ENCODE measurements at places on chromosomes 3 and 15. TPM values are rescaled to one million over a fixed set of nuclear protein-coding genes. Genes with fewer than 3 reads are reported as not detected.

ZNF80 gene
- not detected for total RNA-seq

EXOG gene
- 11.3 TPM for total RNA-seq

GRCh38 chr3:27356976-27357375 is 12.2 kb downstream of the NEK10 start:
- H3K27me3 ChIP-seq = no peaks in the 10 kb centered on the region
- H3K4me1 ChIP-seq = peaks cover 28% of the 10 kb centered on the region
- no peaks in the 10 kb centered on the region for H3K36me3 ChIP-seq
- no peak overlapping the region for H3K27ac ChIP-seq

DNA sequence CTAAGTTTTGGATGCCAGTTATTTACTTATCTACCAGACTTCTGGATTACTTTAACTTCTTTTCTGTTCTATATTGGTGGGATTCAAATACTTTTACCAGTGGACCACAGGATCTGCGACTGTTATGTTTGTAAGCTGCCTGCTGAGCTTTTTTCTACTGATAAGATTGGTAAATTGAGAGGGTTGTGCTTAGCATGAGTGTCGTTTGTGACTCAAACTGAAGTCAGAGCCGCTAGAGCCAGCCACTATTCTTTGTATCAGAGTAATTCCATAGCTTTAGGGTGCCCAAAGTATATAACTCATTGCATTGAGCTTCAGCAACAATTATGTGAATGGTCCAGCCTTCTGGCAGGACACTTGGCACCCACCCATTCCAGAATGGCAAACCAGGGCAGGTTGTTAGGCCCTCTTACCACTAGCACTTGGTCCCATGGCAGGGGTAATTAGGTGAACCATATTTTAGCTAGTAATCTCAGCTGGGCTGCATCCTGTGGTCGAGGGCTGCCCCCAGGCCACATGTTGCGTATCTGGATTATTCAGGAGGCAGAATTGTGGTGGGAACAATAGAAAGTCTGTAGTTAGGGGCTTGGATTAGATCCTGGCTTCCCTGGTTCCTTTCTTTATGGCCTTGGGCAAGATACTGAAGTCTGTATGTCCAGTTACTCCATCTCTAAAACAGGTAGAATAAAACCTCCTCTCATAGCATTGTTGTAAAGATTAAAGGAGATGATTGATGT is 6.0 kb downstream of the PLCL2 start:
- H3K27ac ChIP-seq = no peak overlapping the region
- peaks cover 27% of the 10 kb centered on the region for H3K4me1 ChIP-seq
- 0 out of 2 replicates have a peak, but pooled peaks cover 3% of the 10 kb centered on the region for H3K36me3 ChIP-seq
- no peak overlapping the region for H3K4me3 ChIP-seq
- H3K27me3 ChIP-seq = peaks cover 7% of the 10 kb centered on the region
- DNase-seq = no peak

DNA sequence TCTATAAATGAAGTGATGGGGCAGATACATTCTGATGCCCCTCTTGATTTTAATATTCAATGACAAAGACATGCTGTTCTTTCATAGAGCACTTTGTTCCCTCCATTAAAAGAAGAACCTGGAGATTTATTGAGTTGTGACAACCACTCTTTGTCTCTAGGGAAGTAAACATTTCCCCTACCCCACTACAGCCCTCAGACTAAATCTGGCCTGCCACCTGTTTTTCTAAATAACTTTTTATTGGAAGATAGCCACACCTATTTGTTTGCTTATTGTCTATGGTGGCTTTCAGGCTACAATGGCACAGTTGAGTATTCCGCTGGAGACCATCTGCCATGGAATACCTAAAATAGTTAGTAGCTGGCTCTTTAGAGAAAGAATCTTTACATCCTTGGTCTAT is 41.2 kb upstream of the ZNF385D start:
- no peaks in the 10 kb centered on the region for H3K4me1 ChIP-seq
- DNase-seq = no peak
- H3K27me3 ChIP-seq = no peaks in the 10 kb centered on the region
- H3K27ac ChIP-seq = no peak overlapping the region
- H3K36me3 ChIP-seq = no peaks in the 10 kb centered on the region

- H3K27ac ChIP-seq = no peak overlapping the region
- peaks cover 41% of the 10 kb centered on the region for H3K4me1 ChIP-seq
- no peak overlapping the region for H3K4me3 ChIP-seq
- no peak for DNase-seq
- H3K36me3 ChIP-seq = no peaks in the 10 kb centered on the region
These were observed 400.9 kb downstream of the TBL1XR1 start for GRCh38 chr3:176796371-176796770.

DNA sequence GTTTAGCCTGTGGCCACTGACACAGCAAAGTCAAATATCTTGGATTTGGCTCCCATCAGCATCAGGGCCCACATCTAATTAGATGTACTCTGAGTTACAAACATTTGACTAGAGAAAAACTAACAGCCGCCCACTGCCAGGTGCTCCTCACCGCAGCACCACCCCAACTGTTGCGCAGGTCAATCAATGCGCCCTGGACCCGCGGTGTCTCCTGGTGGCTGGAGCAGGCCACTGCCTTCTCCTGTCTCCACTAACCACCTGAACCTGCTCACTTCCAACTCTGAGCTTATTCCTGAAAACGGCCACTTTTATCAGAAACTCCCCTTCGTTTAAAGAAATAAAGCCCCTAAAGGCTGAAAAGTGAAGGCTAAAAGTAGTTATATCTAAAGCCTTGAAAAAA is 4.3 kb downstream of the RIOX2 start:
- no peak overlapping the region for H3K27ac ChIP-seq
- no peaks in the 10 kb centered on the region for H3K4me1 ChIP-seq
- no peak overlapping the region for H3K4me3 ChIP-seq
- DNase-seq = peak; percentile 56

DNA sequence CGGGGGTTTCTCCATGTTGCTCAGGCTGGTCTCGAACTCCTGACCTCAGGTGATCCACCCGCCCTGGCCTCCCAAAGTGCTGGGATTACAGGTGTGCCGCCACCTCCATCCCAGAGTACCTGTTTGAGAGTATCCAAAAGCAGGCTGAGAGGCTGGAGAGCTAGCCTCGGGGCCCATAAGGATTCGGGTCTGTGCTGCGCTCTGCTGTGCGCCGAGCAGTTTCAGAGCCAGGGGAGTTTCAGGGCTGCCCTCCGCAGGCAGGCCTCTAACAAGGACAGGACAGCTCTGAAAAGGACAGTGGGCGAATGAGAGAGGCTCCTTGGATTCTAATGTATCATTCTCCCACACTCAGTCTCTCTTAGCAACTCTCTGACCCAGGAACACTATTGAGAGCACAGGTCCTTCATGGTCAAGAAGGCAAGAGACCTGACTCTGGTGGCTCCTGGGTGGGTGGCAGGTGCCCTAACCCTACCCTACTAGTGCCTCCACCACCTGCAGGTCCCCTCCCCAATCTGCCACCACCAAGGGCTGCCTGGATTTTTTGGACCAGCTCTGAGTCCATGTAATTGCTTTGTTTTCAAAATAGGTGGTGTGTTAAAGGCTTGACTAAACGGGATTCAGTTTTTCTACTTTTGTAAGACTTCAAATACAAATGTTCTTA is 27.8 kb downstream of the MAGEF1 start:
- H3K27me3 ChIP-seq = no peaks in the 10 kb centered on the region
- H3K4me3 ChIP-seq = no peak overlapping the region
- H3K36me3 ChIP-seq = no peaks in the 10 kb centered on the region
- H3K4me1 ChIP-seq = peaks cover 20% of the 10 kb centered on the region
- H3K27ac ChIP-seq = no peak overlapping the region
- DNase-seq = no peak

- no peaks in the 10 kb centered on the region for H3K27me3 ChIP-seq
- H3K36me3 ChIP-seq = no peaks in the 10 kb centered on the region
- DNase-seq = no peak
- no peaks in the 10 kb centered on the region for H3K4me1 ChIP-seq
These were observed 85.8 kb upstream of the RBMS3 start for GRCh38 chr3:29195056-29195455.

GRCh38 chr15:52782514-52782913 is 7.6 kb downstream of the ONECUT1 start:
- H3K27ac ChIP-seq = no peak overlapping the region
- no peak overlapping the region for H3K4me3 ChIP-seq
- H3K4me1 ChIP-seq = peaks cover 46% of the 10 kb centered on the region
- H3K36me3 ChIP-seq = no peaks in the 10 kb centered on the region
- H3K27me3 ChIP-seq = peaks cover 68% of the 10 kb centered on the region

DNA sequence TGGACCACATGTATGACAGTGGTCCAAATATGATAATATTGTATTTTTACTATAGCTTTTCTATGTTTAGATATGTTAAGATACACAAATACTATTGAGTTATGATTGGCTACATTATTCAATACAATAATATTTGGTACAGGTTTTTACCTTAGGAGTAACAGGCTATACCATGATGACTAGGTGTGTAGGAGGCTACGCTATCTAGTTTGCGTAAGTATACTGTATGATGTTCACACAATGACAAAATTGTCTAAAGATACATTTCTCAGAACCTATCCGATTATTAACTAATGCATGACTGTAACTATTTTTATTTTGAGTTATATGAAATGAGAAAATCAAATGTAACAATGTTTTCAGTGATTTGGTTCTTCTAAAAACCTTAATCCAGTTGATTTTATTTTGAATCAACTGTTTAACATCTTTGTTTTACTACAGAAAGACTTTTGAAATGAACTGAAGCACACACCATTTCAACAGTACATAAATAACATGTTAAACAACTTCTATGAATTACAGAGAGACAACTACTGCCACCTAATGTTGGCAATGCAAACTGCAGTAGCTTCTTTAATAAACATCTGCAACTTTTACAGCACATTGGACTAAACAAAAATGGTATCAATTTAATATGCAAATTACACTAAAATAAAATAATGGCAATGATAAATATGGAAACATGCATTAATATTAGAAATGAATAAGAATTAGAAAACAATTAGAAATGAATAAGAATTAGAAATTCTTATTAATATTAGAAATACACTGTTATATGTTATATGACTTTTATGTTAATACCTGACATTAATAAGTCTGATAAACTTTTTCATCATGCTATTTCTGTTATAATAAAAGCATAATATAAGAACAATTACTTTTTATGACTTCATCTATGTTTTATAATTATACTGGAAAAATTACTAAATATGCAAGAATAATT is 255.7 kb downstream of the MBNL1 start:
- DNase-seq = peak; percentile 64
- no peak overlapping the region for H3K27ac ChIP-seq
- no peaks in the 10 kb centered on the region for H3K36me3 ChIP-seq
- no peaks in the 10 kb centered on the region for H3K27me3 ChIP-seq

- H3K27ac ChIP-seq = no peak overlapping the region
- 0 out of 2 replicates have a peak, but pooled peaks cover 3% of the 10 kb centered on the region for H3K4me1 ChIP-seq
- H3K36me3 ChIP-seq = no peaks in the 10 kb centered on the region
- no peak for DNase-seq
- H3K27me3 ChIP-seq = no peaks in the 10 kb centered on the region
These were observed 130.1 kb upstream of the PRICKLE2 start for GRCh38 chr3:64355401-64355807.

- H3K27ac ChIP-seq = no peak overlapping the region
- no peak overlapping the region for H3K4me3 ChIP-seq
- peaks cover 28% of the 10 kb centered on the region for H3K4me1 ChIP-seq
- no peaks in the 10 kb centered on the region for H3K27me3 ChIP-seq
- DNase-seq = peak; percentile 68
- no peaks in the 10 kb centered on the region for H3K36me3 ChIP-seq
These were observed 63.2 kb downstream of the AKAP13 start for GRCh38 chr15:85443593-85444087.

DNA sequence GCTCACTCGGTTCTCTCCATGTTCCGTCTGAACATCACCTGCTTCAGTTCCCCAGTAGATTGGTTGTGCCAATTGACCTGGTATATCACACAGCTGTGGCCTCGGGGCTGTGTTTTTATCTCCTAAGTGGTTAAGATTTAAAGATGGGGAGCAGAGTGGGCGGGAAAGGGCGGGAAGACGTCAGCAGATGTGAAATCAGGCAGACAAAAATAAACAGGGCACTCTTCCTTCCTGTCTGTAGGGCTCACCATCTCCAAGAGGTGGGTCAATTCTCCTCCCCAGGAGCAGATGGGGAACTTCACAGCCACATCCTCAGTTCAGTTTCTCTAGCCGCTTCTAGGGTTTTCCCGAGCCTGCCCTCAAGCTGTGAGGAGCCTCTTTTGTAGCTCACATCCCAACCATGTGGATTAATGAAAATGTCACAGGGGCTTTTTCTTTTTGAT is 26.8 kb upstream of the LIMD1 start:
- H3K27me3 ChIP-seq = no peaks in the 10 kb centered on the region
- no peak overlapping the region for H3K4me3 ChIP-seq
- no peaks in the 10 kb centered on the region for H3K36me3 ChIP-seq
- no peak overlapping the region for H3K27ac ChIP-seq

GRCh38 chr3:109430911-109431563 is 93.7 kb upstream of the DPPA4 start:
- H3K4me1 ChIP-seq = peaks cover 10% of the 10 kb centered on the region
- H3K36me3 ChIP-seq = no peaks in the 10 kb centered on the region
- no peaks in the 10 kb centered on the region for H3K27me3 ChIP-seq
- no peak overlapping the region for H3K27ac ChIP-seq
- H3K4me3 ChIP-seq = no peak overlapping the region

DNA sequence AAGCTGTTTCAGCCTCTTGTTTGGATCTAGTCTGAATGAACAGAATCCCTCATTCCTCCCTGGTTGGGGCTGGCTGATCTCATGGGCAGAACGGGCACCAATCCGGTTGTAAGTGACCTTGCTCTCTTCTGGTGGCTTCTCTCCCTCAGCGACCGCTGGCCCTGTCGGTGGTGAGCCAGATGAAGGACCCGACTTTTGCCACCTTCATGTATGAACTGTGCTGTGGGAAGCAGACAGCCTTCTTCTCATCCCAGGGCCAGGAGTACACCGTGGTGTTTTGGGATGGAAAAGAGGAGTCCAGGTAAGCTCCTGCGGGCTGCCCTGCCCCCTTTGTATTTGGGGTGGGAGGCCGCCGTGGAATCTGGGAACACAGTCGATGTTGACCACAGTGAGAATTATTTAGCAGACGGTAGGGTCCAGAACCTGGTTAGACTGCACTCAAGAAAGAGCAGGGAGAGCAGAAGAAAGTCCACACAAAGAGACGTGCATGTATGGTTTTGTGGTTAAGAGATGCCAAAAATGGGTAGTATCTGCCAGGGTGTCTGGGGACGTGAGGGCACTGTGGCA is 138.8 kb downstream of the LRRK1 start:
- no peak for DNase-seq
- H3K27me3 ChIP-seq = no peaks in the 10 kb centered on the region
- no peak overlapping the region for H3K27ac ChIP-seq
- H3K4me3 ChIP-seq = no peak overlapping the region
- peaks cover 17% of the 10 kb centered on the region for H3K4me1 ChIP-seq
- peaks cover 9% of the 10 kb centered on the region for H3K36me3 ChIP-seq

GRCh38 chr15:42175671-42176070 is 19.2 kb upstream of the PLA2G4F start:
- no peak overlapping the region for H3K4me3 ChIP-seq
- peaks cover 6% of the 10 kb centered on the region for H3K36me3 ChIP-seq

DNA sequence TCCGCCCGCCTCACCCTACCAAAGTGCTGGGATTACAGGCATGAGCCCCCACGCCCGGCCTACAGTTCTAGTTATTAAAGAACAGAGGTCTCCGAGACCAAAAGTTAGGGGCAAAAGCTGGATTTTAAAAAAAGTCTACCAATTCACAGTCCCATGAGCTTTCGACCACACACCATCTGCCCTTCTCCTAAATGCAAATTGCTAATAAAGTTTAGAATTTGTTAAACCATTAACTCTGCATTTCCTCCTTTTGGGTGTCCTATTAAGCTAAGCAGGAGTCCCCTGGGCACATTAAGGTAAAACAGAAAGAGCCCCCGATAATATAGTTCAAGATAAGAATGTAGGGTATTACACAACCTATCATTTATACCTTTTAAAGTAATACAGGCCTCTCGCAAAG is 322.7 kb downstream of the FOXP1 start:
- H3K27ac ChIP-seq = no peak overlapping the region
- no peak for DNase-seq
- no peaks in the 10 kb centered on the region for H3K36me3 ChIP-seq
- H3K4me3 ChIP-seq = no peak overlapping the region

GRCh38 chr15:48177766-48178647 is at the start of gene MYEF2:
Gene MYEF2 (minus strand): TSS chr15:48178295. CDS start chr15:48178237, 58 bp downstream.
- peak within 1 kb of the TSS; percentile 84 for H3K27ac ChIP-seq
- H3K36me3 ChIP-seq = no peaks in the 10 kb centered on the region
- peaks cover 27% of the 10 kb centered on the region for H3K4me1 ChIP-seq
- DNase-seq = peak; percentile 95

Data from GM23338 (cell line).